ENCODE measurements at places on chromosomes 2 and 18. TPM values are rescaled to one million over a fixed set of nuclear protein-coding genes. Genes with fewer than 3 reads are reported as not detected.
A peak's percentile ranks its signal among the peaks of the same experiment; 100 is the strongest.

STPG4 gene
- total RNA-seq, result not detected

C2orf80 gene
- not detected for total RNA-seq

THADA gene
- 54.9 TPM for total RNA-seq

SMYD1 gene
- not detected for total RNA-seq

AP1S3 gene
- 16.8 TPM for total RNA-seq

FSHR gene
- not detected for total RNA-seq

IL1R1 gene
- total RNA-seq, result 152 TPM

GPR35 gene
- 0.09 TPM for total RNA-seq

BOK gene
- total RNA-seq, result 15.3 TPM

EMX1 gene
- not detected for total RNA-seq

PRKAG3 gene
- total RNA-seq, result 0.41 TPM

COLEC11 gene
- 0.09 TPM for total RNA-seq

DNA sequence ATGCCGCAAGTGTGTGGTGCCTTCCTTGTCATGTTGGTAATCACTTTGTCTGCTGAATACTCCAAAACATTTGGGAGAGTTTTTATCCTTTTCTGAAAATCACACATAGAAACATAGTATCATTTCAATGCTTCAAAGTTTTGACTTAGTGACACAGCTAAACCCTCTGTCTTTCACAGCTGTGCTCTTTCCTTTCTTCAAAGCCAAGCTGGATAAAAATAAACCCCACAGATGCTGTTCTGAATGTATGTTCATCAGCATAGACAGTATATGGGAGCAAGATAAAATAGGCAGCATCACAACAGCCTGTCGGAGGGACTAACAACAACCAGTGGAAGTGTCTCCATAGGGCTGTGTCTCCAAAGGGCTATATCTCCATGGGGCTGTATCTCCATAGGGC, 331.3 kb upstream of the DCC start:
- DNase-seq, result no peak

DNA sequence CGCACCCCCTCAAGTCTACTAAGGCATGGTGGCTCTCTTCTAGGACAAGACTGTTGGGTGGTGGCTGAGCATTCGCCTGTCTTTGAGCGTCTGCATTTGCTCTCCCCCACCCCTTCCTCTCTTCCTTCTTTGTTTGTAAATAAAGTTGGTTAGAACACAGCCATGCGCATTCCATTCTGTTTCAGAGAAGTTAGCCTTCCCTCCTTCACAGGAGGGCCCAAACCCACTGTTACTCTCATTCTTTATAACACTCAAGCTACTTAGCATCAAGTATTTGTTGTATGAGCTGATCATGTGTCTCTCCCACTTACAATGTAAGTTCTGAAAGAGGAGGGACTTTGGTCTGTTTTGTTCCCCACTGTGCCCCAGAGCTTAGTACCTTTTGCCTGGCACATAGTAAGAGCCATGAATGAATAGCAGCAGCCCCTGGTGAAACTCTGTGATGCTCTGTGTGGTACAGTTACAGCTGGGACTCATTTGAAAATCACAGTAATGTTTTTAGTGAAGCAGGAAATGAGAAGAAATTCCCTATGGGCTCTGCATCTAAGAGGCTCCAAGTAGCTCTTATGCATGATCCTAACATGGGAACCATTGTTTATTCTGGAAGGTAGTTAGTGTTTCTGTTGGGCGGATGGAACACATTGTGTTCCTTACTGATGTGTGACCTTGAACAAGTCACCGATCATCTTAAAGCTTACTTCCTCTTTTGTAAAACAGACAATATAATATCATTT, 7.7 kb downstream of the MGAT5 start:
- DNase-seq, result peak; percentile 82

GRCh38 chr2:134682726-134683125, 36.1 kb downstream of the TMEM163 start:
- DNase-seq, result peak; percentile 39

- no peak for DNase-seq
Measured at GRCh38 chr18:62616331-62616805, 93.5 kb downstream of the ZCCHC2 start.

- DNase-seq, result no peak
Measured at GRCh38 chr18:80232030-80232429, 15.3 kb downstream of the PARD6G start.

- no peak for DNase-seq
Measured at GRCh38 chr2:165044505-165045303, 89.4 kb upstream of the SLC38A11 start.

DNA sequence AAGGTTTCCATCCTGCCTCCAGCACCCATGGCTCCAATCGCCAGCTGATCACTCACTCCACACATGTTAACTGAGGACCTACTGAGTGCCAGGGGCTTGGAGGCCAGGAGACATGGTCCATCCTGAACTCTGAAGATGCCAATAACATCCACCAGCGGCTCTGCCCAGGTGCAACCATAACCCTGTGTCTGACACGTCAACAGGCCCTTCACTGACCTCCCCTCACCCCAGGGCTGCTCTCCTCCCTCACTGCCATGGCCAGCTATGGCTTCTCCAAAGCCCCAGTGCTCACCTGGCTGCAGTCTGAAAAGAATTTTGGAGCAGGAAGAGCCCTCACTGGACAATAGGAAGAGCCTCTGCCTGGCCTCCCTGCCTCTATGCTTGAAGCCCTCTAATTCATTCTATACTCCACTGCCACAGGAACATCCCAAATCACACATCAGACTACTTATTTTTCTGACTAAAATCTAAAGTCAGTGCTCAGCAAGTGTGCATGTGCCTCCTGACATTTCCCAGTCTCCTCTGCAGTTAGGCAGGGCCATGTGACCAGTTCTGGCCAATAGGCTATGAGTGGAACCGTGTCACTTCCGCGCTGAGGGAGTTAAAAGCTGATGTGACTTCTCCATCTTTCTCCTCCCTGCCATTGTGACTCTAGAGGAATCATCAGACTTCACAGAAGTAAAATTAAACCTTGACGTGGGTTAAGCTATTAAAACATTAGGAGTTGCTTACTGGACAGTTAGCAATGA, 37.2 kb downstream of the ZBTB7C start:
- no peak for DNase-seq

- DNase-seq, result no peak
Measured at GRCh38 chr2:32715391-32715841, 87.6 kb downstream of the TTC27 start.

DNA sequence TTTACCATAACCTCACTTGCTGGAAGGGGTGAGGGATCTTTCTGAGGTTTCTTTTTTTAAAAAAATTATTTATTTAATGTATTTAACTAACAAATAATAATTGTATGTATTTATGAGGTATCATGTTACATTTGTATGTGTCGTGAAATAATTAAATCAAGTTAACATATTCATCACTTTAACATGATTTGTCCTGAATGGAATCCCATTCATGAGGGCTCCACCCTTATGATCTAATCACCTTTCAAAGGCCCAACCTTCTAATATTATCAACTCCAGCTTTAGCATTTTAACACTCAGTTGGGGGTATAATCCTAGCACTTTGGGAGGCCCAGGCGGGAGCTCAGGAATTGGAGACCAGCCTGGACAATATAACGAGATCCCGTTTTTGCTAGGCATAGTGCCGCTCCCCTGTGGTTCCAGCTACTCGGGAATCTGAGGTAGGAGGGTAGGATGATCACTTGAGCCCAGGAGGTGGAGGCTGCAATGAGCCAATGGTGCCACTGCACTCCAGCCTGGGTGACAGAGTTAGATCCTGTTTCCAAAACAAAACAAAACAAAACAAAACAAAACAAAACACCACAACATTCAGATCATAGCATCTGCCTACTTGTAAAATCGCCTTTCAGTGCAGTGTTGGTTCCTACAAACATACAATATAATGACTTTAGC, 1.1 kb upstream of the TAF4B start:
- no peak for DNase-seq

DNA sequence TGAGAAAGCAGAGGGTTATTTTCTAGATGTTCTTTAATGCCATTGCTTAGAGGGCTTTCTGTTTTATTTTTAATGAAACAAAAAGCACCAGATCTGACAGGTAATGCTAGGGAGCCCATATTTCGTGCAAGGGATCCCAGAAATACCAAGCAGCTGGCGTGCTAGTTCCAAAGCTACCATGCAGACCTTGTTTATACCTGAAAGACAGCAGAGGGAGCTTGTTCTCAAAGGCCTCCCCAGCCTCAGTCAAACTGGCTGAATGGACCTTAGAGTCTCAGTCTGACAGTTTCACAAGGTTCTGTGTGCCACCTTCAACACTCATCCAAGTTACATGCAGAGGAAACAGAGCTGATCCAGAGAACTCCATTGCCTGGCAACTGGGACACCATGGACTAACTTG, 48.6 kb downstream of the GALNT14 start:
- DNase-seq, result no peak

DNA sequence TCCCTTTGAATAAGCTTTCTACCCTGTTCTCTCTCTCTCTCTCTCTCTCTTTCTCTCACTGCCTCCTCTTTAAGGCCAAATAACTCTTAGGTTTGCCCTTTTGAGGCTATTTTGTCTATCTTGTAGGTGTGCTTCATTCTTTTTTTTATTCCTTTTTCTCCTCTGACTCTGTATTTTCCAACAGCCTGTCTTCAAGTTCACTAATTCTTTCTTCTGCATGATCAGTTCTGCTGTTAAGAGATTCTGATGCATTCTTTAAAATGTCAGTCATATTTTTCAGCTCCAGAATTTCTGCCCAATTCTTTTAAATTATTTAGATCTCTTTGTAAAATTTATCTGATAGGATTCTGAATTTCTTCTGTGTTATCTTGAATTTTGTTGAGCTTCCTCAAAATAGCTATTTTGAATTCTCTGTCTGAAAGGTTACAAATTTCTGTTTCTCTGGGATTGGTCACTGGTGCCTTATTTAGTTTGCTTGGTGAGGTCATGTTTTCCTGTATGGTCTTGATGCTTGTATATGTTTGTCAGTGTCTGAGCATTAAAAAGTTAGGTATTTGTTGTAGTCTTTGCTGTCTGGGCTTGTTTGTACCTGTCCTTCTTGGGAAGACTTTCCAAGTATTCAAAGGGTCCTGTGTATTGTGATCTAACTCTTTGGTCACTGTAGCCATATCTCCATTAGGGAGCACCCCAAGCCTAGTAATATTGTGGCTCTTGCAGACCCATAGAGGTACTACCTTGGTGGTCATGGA, 35.4 kb upstream of the DYNC1I2 start:
- DNase-seq, result no peak

DNA sequence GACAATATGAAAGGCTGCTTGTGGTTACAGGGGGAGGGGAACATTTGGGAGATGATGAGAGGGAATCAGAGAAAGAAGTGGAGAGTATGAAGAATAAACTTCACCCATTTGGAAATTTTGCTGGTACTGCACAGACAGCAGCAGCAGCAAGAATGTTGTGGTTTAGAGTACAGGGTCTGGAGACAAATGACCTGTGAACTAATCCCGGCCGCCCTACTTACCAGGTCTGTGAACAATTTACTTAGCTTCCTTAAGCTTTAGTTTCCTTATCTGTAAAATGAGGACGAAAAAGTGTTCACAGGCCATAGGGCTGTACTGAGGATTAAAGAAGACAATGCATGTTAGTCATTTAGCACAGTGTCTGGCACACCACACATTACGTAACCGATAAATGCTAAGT, 685.4 kb upstream of the CELF4 start:
- no peak for DNase-seq

GRCh38 chr18:908758-909724, 4.4 kb downstream of the ADCYAP1 start:
- peak; percentile 16 for DNase-seq

DNA sequence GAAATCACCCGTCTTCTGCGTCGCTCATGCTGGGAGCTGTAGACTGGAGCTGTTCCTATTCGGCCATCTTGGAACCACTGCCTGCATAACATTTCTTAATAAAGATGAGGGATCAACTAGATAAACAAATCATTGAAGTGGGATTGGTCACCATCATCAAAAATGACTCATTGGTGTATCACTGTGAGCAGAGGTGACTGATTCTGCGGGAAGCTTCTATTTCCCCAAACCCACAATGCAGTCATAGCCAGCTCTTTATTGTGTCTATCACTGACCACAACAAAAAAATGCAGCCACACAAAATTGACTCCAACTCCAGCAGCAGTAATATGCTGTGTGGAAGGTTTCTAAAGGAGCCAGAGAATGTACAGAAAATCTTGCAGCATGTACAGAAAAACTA, 630.7 kb upstream of the HS6ST1 start:
- DNase-seq, result no peak

- DNase-seq, result peak; percentile 69
Measured at GRCh38 chr2:64595397-64596176, 58.1 kb downstream of the SERTAD2 start.

DNA sequence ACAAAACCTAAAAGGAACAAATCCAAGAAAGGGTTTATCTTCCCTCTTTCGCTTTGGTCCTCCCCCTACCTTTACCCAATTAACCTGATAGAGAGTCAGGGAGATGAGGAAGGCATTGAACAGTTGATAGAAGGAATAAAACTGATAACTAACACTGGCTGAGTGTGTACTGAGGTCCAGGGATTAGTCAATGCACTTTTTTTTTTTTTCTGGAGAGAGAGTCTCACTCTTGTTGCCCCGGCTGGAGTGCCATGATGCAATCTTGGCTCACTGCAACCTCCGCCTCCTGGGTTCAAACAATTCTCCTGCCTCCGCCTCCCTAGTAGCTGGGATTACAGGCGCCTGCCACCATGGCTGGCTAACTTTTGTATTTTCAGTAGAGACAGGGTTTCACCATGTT, 250.2 kb upstream of the CWC22 start:
- DNase-seq, result no peak

DNA sequence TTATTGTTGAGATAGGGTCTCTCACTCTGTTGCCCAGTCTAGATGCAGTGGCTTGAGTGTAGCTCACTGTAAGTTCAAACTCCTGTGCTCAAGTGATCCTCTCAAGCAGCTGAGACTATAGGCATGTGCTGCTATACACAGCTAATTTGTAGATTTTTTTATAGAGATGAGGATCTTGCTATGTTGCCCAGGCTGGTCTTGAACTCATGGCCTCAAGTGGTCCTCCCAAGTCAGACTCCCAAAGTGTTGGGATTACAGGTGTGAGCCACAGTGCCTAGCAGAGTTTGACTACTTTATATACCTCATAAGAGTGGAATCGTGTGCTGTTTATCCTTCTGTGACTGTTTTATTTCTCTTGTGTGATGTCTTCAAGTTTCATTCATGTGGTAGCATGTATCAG, 60.3 kb downstream of the TANC1 start:
- no peak for DNase-seq

GRCh38 chr2:198116756-198117155, 312.4 kb downstream of the PLCL1 start:
- DNase-seq, result peak; percentile 72

- DNase-seq, result peak; percentile 51
Measured at GRCh38 chr2:232668805-232669444, 28.2 kb upstream of the GIGYF2 start.

DNA sequence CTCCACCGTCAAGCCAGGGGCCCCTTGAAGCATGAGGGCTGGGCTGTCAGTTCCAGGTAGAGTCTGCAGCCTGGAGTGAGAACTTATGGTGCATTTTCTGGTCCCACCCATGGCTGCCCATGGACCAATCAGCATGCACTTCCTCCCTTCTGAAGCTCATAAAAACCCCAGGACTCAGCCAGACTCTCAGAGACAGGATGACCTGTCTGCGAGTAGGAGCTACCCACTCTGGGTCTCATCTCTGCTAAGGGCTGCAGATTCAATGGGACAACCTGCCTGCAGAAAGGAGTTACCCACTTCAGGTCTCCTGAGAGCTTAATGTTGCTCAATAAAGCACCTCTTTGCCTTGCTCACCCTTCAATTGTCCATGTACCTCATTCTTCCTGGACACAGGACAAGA, 9.4 kb upstream of the DUSP19 start:
- no peak for DNase-seq

- DNase-seq, result peak; percentile 63
Measured at GRCh38 chr2:215833531-215834162, 179.7 kb downstream of the MREG start.

- DNase-seq, result peak; percentile 30
Measured at GRCh38 chr2:216090369-216090786, 8.7 kb downstream of the TMEM169 start.
